ENCODE measurements at places on chromosomes 1 and 21.

DNA sequence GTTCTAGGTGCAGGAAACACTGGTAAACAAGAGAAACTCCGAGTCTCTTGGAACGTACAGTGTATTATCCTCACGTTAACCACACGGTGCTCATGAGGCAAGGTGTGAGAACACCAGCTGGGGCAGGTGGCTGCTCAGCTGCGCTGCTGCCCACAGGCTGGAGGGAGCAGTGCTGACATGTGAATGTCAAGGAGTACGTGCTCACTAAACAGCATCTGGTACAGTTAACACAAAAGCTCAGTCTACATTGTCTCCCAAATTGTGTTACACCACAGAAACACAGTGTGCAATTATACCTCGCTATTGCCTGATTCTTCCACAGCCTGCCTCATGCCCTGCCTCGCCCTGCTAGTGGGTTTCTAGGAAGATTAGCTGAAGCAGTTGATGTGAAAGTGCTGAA lies 138.4 kb downstream of the GLIS1 start:
- DNase-seq, result no peak

DNA sequence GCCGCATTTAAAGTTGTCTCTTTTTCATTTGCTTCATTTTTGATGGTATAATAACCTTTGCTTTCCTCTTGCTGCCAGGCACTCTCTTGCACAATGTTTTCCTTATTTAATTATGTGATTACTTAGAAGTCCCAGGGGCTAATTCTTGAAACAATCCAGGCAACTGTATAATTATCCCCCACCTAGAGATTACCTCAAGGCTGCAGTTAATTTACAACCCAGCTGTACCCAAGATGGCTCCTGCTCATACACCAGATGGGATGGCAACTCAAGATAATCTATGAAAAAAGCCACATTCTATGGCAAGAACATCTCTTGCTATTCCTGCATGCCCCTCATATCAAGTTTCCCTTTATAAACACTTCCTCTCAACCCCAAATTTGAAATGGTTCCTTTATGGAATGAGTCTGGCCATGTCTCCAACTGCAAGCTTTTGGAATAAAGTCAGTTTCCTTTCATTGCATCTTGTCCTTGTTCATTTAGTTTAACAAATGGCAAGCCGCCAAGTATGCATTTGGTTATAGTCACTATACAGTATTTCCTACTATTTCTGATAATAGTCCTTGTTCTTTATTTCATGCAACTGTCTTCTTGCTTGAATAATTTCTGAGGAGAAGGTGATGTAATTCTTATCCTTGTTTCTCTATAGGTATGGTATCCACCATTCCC lies 1042.6 kb downstream of the PLA2G4A start:
- DNase-seq, result no peak

- no peak for DNase-seq
Measured at GRCh38 chr1:21564521-21565095, 55.4 kb downstream of the ALPL start.

- no peak for DNase-seq
Measured at GRCh38 chr1:44050261-44050660, 19.0 kb upstream of the SLC6A9 start.

GRCh38 chr1:9246215-9246614 lies 11.6 kb downstream of the H6PD start:
- DNase-seq, result no peak

DNA sequence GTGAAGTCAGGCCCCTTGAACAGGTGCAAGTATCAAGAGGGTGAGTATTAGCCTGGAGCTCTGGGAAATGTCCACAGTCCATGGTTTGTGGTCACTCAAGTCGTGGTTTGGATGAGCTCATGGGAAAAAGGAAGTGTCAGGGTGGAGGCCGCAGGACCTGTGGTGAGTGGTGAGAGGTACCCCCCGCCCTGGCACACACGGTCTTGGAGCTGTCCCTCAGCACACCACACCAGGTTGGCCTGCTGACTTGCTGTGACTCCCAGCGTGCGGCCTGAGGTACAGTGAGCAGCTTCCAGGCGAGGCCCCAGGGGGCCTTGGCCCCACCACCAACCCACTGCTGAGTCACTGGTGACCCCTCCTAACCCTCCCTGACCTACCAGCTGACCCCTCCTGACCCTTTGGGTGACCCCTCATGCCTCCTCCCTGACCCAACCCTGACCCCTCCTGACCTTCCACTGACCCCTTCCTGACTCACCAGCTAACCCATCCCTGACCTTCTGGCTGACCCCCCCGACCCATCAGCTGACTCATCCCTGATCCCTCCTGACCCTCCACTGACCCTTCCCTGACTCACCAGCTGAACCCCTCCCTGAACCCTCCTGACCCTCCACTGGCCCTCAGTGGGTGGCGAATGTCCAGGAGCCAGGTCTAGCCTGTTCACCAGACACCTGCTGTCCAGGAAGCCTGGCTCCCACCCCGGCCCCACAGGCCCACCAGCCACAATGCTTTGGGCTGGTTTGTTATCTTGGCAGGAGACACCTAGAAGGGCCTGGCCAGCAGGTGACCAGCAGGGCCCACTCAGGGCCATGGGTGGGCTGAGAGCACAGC lies 34.8 kb upstream of the RNF187 start:
- DNase-seq, result no peak

DNA sequence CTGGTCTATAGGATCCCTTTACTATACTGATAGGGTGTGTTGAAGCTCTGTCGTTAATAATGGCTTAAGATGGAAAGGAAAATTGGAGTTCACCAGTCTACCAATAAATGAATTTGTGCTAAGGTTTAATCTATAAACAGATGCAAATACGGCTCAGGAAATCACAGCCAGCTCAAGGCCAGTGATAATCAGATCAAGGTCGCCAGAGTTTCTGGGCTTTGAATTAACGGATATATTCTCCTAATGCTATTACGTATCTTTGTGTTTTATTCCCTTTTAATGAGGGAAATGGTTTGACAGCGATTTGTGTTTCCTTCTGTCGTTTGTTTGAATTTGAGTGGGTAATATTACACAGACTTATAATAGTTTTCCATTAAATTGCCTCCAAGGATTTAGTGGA lies 279.6 kb downstream of the BACH1 start:
- DNase-seq, result no peak

GRCh38 chr1:74673351-74674111 lies at the start of gene ERICH3:
Gene ERICH3 (minus strand): TSS chr1:74673792. CDS start chr1:74673519, 273 bp downstream.
- no peak for DNase-seq

DNA sequence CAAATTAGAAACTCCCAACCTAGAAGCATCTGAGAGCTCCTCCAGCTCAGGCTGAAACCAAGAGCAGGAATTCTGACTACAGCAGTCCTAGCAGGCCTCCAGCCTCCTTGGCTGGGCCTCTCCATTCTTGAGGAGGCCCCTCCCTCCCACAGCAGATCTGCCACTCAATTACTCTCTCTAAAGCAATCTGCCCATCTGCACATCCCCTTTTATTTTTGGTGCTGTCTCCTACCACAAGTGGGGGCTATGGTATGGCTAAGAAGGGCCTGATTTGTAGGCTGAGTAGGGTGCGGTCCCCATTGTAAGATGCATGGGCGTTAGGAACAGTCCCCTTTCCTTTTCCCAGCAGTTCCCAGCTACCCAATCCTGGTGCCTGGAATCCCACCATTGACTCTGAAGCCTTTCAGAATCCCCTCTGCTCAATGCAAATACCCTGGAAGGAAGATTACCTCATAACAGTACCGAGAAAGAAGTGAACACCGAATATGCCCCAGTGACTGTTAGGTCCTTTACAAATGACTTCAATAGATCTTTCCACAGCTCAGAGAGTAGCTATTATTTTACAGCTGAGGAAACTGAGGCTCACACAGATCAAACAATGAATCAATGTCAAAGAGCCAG lies 11.6 kb upstream of the TTC39A start:
- DNase-seq, result no peak

DNA sequence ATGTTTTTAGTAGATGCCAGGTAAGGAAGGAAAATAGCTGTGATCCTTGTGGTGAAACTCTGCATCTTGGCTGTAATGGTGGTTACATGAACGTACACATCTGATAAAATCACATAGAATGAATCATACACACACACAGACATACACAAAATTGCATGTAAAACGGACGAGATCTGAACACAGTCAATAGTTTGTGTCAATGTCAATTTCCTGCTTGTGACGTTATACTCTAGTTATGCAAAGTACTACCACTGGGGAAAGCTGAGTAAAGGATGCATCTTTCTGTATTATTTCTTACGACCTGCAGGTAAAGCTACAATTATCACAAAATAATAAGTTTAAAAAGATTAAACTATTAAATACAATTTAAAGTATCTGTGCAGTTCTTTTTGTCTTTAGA lies 493.7 kb upstream of the ZP4 start:
- DNase-seq, result peak; percentile 51

DNA sequence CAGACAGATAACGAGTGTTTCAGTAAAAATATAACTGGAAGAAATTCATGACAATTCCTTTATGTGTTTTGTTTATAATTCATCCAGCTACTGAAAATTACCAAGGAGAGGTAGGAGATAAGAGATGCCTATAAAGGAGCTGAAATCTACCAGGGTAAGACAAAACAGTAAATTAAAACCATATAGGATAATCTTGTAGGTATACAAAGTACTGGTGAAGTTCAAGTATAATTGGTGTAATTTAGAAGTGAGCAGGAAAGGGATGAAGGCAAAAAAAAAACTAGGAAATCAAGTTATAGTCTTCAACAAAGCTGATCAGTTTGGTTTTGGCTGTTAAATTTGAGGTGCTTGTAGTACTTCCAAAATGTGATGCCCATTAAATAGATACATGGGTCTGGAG lies 1.2 kb upstream of the WARS2 start:
- DNase-seq, result no peak

GRCh38 chr1:150995460-150995859 lies 11.2 kb downstream of the MINDY1 start:
- DNase-seq, result no peak

GRCh38 chr1:155136748-155137147 lies 1.1 kb downstream of the SLC50A1 start:
- no peak for DNase-seq

- no peak for DNase-seq
Measured at GRCh38 chr1:54400329-54400728, 5.9 kb downstream of the SSBP3 start.

GRCh38 chr1:42034426-42034825 lies 115.7 kb upstream of the HIVEP3 start:
- DNase-seq, result no peak

- DNase-seq, result peak; percentile 42
Measured at GRCh38 chr21:35150562-35151226, 101.6 kb upstream of the RUNX1 start.

DNA sequence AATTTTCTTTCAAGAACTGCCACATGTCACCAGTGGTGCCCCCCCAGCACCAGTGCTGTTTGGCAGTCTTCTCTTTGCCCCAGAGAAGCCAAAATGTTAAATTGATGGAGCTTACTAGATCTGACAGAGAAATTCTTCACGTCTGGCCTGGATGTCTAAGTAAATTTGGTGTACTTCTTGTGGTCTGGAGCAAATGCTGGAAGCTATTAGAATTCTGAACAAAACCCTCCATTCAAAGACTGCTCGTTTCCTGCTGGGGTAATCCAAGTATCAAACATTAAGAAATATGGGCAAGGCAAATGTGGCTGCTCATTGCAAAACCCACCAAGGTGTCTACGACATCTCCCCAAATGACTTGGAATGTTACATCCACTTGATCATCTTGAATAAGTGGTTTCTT lies 92.3 kb downstream of the ROR1 start:
- no peak for DNase-seq

- peak; percentile 45 for DNase-seq
Measured at GRCh38 chr1:205287767-205288559, 33.6 kb downstream of the NUAK2 start.

DNA sequence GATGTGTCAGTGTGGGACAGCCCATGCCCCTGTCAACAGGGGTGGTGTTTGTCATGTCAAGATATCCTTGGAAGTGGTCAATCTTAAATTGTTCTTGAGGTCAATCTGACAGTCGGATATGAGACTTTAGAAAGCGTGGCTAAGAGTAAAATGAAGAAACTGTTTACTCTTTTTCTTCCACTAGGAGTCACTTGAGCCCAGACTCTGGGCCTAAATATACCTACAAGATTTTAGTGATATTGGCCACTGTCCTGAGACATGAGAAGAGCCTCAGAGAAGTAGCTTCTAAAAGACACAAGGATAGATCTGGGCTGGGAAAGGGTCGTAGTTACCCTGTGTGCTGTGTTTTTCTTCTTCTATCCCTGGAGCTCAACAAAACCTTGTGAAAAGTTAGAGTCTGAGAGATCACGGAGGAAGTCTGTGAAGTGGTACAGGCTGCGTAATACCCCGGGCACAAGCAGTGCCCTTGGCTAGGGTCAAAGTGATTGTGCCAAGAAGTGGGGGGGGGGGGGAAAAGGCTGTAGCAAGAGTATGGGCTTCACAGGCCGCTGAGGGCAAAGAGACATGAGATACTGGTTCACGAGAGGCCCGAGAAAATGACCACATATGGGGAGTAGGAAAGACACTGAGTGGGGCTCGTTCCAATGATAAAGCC lies 355.2 kb upstream of the GREM2 start:
- DNase-seq, result no peak

GRCh38 chr21:40421121-40421520 lies 425.8 kb downstream of the DSCAM start:
- DNase-seq, result no peak

- no peak for DNase-seq
Measured at GRCh38 chr1:240813720-240814119, 201.8 kb upstream of the GREM2 start.

GRCh38 chr1:160963521-160963920 lies 8.9 kb upstream of the ITLN2 start:
- DNase-seq, result no peak

GRCh38 chr1:221644663-221645258 lies 97.1 kb downstream of the DUSP10 start:
- no peak for DNase-seq

DNA sequence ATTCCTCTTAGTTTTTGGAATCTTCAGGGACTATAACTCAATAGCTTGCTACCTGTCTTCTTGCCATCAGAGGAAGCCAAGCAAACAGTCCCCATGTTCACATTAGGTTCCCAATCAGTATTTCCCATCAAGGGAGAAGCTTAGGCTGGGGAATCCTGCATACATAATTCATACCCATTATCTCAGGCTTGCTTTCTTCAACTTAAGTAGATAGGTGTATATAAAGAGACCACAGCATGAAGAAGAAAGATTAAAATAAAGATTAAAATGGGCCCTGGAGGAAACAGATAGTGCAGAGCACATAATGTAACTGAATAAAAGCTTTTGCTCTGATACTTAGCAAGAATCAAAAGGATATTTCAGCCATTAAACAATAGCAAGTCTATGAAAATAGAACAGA lies 29.0 kb upstream of the KCNK1 start:
- no peak for DNase-seq

GRCh38 chr1:111647736-111648135 lies 28.1 kb downstream of the RAP1A start:
- DNase-seq, result no peak

Data from fibroblast of skin of abdomen (primary cell).